ENCODE measurements at places on chromosomes 2 and 18.

DNA sequence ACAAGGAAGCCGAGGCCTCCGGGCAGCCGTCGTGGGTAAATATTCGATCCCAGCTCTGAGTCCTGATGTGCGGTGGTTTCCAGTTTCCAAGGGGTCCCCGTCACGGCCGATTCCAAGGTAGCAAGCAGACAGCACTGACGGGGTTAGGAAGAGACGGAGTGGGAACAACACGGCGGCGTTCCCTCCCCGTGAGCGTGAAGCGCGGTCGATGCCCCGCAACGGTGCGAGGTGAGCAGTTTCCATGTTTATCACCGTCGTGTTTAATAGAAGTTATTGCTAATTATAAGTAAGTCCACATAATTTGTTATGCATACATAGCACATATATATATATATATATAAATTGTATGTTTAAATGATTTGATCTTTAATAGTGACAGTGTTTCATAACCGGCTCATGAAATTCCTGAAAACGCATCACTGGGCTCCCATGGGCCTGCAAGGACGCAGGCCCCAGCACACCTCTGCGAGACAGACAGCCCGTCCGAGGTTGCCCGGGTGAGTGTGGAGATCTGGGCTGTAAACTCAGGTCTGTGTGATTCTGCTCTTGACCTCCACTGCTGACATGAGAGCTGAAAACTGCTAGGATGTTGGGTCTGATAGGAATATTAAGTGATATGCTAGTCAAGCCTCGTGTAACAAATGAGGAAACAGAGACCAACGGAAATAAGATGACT, 243.5 kb upstream of the SALL3 start:
- no peak for DNase-seq
- no peaks in the 10 kb centered on the region for H3K4me1 ChIP-seq
- H3K27me3 ChIP-seq, result no peaks in the 10 kb centered on the region
- H3K36me3 ChIP-seq, result no peaks in the 10 kb centered on the region
- no peak overlapping the region for H3K27ac ChIP-seq
- no peak overlapping the region for H3K4me3 ChIP-seq

GRCh38 chr2:51111532-51111931, 79.6 kb upstream of the NRXN1 start:
- H3K36me3 ChIP-seq, result no peaks in the 10 kb centered on the region
- no peak overlapping the region for H3K27ac ChIP-seq
- no peak overlapping the region for H3K4me3 ChIP-seq
- H3K27me3 ChIP-seq, result no peaks in the 10 kb centered on the region
- DNase-seq, result no peak

- H3K27ac ChIP-seq, result peak overlapping the region; percentile 10
- DNase-seq, result peak; percentile 50
Observed at GRCh38 chr2:36137612-36138011, 218.0 kb upstream of the CRIM1 start.

DNA sequence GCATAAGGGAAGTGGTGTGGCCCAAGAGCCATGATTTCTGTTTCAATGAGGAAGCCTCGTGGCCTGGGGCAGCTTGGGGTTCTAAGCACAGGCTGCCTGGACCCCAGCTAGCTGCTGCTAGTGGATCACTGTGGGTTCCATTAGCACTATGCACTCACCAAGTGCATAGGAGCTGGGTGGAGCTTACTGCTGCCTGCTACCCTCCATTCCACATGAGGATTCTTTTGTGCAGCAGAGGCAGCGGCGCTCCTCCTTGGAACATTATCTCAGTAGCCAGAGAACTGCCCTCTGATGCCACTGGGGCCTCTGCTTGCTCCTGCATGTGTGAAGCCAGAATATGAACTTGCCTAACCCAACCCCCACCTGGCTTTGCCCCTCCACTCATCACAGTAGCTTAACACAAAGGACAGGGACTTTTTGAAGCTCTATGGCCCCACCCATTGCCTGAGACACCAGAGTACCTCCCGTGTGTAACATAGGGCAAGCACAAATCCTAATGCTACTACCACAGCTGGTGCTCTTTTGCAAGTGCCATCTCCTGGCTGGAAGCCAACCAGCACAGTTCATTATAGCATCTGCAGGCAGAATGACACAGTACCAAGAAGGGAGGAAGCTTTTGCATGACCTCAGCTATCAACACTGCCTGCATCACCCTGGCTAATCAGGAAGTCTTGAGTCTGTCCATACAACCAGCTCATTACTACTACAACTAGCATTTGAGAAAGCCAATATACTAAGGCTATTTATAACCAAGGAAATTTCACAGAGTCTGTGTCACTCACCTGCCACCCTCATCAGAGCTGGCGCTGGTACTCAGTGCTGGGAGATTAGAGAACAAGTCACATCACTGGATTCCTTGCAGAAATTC, 297.0 kb upstream of the GULP1 start:
- no peak overlapping the region for H3K27ac ChIP-seq
- no peak for DNase-seq
- H3K4me1 ChIP-seq, result peaks cover 5% of the 10 kb centered on the region
- H3K4me3 ChIP-seq, result no peak overlapping the region

DNA sequence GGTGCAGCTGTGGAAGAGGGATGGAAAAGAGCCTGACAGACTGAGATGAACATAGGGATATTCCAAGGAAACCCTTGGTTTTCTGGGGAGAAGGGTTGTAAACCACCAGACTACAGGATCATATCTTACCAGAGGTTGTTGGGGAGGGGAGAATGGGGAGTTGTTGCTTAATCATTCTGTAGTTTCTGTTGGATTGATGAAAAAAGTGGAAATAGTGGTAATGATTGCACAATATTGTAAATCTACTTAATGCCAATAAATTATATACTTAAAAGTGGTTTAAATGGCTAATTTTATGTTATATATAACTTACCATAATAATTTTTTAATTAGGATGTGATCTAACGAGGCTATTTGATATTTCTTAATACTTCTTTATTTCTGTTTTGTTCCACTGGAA, 800.9 kb downstream of the BCL11A start:
- no peaks in the 10 kb centered on the region for H3K4me1 ChIP-seq
- no peaks in the 10 kb centered on the region for H3K27me3 ChIP-seq
- no peak overlapping the region for H3K27ac ChIP-seq
- DNase-seq, result no peak
- H3K4me3 ChIP-seq, result no peak overlapping the region

DNA sequence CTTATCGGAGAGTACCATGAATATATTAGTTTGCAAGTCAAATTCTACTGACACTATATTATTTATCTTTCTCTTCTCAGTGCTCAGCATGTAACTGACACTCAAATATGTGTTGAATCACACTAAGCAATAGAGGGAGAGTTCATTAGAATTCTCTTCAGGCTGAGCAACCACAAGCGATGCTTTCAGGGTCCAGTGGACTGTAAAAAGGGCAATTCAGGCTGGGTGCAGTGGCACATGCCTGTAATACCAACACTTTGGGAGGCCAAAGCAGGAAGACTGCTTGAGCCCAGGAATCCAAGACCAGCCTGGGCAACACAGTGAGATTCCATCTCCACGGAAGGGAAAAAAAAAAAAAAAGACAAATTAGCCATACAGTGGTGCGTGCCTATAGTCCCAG, 16.3 kb downstream of the PDE6D start:
- H3K27ac ChIP-seq, result no peak overlapping the region
- no peaks in the 10 kb centered on the region for H3K27me3 ChIP-seq
- no peak for DNase-seq
- peaks cover 25% of the 10 kb centered on the region for H3K4me1 ChIP-seq

- peak overlapping the region; percentile 84 for H3K4me3 ChIP-seq
- peak overlapping the region; percentile 62 for H3K27ac ChIP-seq
- peaks cover 17% of the 10 kb centered on the region for H3K27me3 ChIP-seq
- peak; percentile 54 for DNase-seq
- H3K36me3 ChIP-seq, result peaks cover 3% of the 10 kb centered on the region
Observed at GRCh38 chr2:219542931-219543595, 546 bp downstream of the CHPF start.

DNA sequence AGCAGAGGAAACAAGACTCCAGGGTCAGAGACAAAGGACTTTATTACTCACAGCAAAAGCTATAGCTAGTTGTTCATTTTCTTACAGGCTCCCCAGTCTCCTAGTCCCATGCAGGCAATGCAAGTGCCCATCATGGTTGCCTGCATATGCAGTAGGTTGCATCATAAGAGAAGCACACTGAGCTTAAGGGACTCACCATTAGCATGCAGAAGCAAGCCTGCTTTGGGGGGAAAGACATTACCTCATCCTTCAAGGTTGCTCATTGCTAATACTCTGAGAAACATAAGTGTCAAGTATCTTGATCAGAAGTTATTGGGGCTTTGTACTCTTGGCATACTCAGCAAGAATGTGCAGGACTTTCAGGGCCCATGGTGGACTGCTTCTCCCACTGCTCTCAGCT, 114.6 kb upstream of the CCDC68 start:
- DNase-seq, result no peak
- H3K4me1 ChIP-seq, result no peaks in the 10 kb centered on the region
- H3K27me3 ChIP-seq, result no peaks in the 10 kb centered on the region
- H3K4me3 ChIP-seq, result no peak overlapping the region
- no peaks in the 10 kb centered on the region for H3K36me3 ChIP-seq

DNA sequence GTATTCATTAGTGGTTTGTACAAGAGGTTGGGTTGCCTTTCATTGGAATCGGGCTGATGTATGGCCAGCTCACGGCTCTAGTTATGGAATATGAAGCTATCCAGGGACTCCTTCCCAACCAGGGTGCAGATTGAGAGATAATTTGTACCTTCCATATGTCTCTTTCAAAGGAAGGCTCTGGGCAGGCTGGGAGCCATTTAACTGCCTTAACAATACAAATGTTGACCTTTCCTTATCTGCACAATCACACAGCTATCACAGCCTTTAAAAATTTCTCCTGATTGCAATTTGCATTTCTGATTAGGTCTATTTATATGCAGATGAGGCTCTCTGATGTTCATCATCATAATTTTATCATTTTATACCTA, 58.7 kb downstream of the MYO3B start:
- H3K27ac ChIP-seq, result no peak overlapping the region
- no peak for DNase-seq
- H3K27me3 ChIP-seq, result peaks cover 32% of the 10 kb centered on the region
- H3K4me1 ChIP-seq, result no peaks in the 10 kb centered on the region
- H3K4me3 ChIP-seq, result no peak overlapping the region

DNA sequence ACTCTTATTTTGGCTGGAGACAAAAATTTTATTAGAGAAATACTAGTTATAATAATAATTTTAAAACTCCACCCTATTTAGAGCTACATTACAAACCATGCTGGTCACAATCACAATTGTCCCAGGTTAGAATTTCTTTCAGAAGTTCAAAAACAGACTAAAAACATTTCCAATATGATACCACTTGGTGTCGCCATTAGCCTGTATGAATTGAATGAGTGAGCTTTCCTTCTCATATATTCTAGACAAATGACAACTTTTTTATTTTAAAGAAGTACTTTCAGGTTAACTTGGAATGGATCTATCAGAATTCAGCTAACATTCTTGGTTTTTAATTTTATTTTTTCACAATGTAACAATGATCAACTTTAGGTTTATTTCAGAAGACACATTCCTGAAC, 48.0 kb downstream of the SERPINB8 start:
- H3K27me3 ChIP-seq, result peaks cover 9% of the 10 kb centered on the region
- no peaks in the 10 kb centered on the region for H3K4me1 ChIP-seq
- H3K4me3 ChIP-seq, result no peak overlapping the region
- no peak for DNase-seq
- no peaks in the 10 kb centered on the region for H3K36me3 ChIP-seq
- H3K27ac ChIP-seq, result no peak overlapping the region

GRCh38 chr2:70735071-70735470, 32.9 kb downstream of the ADD2 start:
- no peak overlapping the region for H3K4me3 ChIP-seq
- H3K27ac ChIP-seq, result no peak overlapping the region
- H3K27me3 ChIP-seq, result peaks cover 27% of the 10 kb centered on the region
- H3K36me3 ChIP-seq, result no peaks in the 10 kb centered on the region
- no peaks in the 10 kb centered on the region for H3K4me1 ChIP-seq

- no peaks in the 10 kb centered on the region for H3K27me3 ChIP-seq
- H3K4me1 ChIP-seq, result peaks cover 20% of the 10 kb centered on the region
- peak; percentile 66 for DNase-seq
Observed at GRCh38 chr18:5309888-5310470, 14.5 kb upstream of the ZBTB14 start.

GRCh38 chr2:195741191-195741590, 84.2 kb downstream of the SLC39A10 start:
- H3K27me3 ChIP-seq, result no peaks in the 10 kb centered on the region
- no peak overlapping the region for H3K4me3 ChIP-seq
- no peak for DNase-seq
- no peaks in the 10 kb centered on the region for H3K4me1 ChIP-seq
- no peak overlapping the region for H3K27ac ChIP-seq

DNA sequence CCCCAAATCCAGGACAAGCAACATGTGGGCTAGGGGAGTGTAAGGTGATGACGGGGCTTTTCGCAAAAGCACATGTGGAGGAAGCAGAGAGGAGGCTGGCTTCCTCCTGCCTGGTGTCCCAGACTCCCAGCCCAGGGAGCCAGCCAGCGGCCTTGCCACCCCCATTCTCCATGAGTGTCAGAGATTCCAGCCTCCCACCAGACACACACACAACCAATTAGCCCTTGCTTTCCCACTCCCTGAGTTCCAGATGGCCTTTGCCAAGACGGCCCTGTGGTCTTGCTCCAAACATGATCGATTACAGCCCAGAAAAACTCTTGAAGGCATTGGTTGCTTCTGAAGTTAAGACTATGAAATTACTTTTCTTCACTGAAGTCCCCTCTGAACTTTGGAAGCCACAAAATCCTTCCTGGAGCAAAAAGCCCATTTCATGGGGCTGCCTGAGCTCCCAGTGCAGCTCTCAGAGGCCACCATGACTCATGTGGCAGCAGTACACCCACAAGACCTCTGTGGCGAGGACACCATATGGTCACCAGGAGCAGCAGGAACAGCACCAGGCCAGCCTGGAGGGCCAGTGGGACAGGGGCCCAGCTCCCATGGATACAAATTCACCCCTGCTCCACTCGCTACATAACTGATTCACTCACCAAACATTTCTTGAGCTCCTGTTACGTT, 69.1 kb upstream of the PID1 start:
- H3K36me3 ChIP-seq, result no peaks in the 10 kb centered on the region
- no peak overlapping the region for H3K27ac ChIP-seq
- no peak for DNase-seq
- H3K4me1 ChIP-seq, result no peaks in the 10 kb centered on the region

- H3K27me3 ChIP-seq, result no peaks in the 10 kb centered on the region
- H3K4me3 ChIP-seq, result no peak overlapping the region
- peaks cover 7% of the 10 kb centered on the region for H3K4me1 ChIP-seq
- H3K36me3 ChIP-seq, result peaks cover 6% of the 10 kb centered on the region
- DNase-seq, result no peak
Observed at GRCh38 chr2:23803965-23804542, 122.9 kb downstream of the ATAD2B start.

All from activated CD8-positive, alpha-beta memory T cell treated with anti-CD3 and anti-CD28 coated beads, Interleukin-2, amount 10 ng/mL, durations not matched to agents 7 days and 5 days (primary cell).